ENCODE measurements at places on chromosomes 7 and 10.
A peak's percentile ranks its signal among the peaks of the same experiment; 100 is the strongest.

DNA sequence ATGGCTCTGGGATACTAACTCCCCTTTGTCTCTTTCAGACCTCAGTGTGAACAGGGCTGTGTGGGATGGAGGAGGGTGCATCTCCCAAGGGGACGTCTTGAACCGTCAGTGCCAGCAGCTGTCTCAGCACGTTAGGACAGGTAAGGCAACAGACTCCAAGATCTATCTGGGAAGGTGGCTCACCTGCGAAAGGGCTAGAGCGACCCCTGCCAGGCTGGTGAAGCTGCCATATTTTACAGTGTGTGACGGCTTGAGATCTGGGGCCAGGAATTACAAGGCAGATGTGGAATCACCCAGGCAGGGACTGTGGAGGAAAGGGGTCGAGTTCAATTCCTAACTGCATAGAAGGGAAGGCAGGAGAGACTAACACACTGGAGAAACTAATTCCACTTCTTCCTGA, 11.2 kb downstream of the MUC17 start:
- peak; percentile 21 for DNase-seq

GRCh38 chr7:28726555-28726954, 231.6 kb downstream of the TRIL start:
- DNase-seq: no peak

DNA sequence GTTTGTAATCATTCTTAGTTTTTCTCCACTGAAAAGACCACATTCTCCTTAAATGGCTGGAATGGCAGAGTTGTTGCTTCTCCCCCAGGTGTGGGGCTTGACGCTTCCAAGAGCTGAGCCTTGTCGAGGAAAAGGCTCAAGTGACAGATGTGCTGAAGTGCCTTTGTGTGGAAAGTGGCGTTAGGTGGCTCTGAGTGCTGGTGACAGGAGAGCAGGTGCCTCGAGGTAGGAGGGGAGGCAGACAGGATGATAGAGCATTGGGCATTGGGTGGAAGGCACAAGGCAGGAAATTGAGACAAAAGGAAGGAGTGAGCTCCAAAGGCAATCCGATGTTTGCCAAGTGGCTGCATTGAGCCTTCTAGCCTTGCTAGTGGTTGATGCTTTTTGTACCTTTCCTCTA, 6.7 kb downstream of the KIAA1217 start:
- no peak for DNase-seq

DNA sequence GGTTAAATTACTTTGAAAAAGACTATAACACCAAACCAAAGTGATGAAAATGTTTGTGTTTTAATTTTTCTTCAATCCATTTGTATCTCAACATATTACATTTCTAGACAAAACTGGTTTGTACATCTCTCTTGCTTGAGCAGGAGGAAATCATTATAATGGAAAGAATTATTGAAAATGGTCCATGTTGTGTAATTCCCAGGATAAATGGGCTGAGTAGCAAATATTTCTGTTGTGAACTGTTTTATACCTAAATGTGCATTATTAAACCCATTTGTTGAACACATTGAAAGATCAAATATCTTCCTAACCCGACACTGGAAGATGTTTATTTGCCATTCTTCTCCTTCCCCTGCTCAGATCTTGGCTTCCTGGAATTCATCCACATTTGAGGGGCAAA, 14.1 kb upstream of the CDK6 start:
- DNase-seq: no peak

DNA sequence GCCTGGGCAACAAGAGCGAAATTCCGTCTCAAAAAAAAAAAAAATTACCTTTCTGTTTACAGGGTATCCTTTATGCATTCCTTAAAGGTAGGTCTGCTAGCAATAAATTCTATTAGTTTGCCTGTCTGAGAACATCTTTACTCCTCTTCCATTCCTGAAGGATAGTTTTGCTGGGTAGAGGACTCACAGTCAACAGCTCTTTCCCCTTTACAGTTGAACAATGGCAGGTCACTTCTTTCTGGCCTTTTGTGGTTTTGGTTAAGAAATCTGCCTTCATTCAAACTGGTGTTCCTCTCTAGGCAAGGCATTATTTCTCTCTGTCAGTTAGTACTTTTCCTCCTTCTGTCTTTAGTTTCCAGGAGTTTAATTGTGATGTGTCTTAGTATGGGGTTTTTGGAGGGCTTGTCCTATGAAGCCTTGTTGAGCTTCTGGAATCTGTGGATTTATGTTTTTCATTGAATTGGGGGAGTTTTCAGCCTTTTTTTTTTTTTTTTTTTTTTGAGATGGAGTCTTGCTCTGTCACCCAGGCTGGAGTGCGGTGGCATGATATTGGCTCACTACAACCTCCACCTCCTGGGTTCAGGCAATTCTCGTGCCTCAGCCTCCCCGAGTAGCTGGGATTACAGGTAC, 4.8 kb upstream of the DNAAF5 start:
- no peak for DNase-seq

DNA sequence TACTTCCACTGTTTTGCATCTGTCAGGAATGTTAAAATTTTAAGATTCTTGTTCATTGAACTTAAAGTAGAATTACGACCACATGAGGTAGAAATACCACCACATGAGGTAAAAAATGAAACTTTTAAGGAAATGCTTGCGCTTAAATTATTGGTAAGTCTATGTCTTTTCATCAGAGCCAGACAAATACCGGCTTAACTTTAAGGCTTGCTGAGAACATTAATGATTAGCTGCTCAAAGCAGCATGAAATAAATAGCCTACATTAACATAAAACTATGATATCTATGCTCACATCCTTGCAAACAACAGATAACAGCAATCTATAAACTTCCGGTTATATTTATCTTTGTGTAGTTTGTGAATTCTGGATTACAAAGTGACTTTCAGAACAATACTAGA, 26.9 kb upstream of the SCIN start:
- DNase-seq: no peak
